ENCODE measurements at places on chromosomes 7 and 10.

DNA sequence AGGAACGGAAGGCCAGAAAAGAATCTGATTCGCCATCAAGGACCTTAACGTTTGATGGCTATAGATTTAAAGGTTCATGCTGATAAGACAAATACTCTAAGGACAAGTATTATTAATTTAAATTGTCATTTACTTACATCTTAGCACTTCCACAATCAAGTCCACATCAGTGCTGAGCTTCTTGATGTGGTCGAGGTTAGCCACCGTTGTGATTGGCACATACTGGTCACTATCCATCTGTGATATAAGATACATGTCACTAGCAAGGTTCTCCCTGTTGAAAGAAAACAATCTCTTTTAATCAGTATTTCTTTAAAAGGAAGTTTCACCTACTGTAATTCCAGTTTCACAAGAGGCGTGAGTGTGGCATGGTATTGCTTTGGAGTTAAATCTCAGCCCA, 88.7 kb downstream of the LARP4B start:
- no peak for DNase-seq

DNA sequence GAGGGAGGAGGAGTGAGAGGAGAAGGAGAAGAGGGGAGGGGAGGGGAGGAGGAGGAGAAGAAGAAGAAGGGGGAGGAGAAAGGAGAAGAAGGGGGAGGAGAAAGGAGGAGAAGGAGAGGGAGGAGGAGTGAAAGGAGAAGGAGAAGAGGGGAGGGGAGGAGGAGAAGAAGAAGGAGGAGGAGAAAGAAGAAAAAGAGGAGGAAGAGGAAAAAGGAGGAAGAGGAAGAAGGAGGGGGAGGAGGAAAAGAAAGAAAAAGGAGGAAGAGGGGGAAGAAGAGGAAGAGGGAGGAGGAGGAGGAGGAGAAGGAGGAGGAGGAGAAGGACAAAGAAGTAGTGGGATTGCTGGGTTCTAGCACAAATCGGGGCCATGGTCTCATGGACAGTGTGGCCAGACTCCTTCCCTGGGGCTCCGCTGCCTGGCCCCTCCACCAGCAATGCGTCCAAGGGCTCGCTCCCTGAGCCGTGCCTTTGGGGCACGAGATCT, 4.2 kb upstream of the MAFK start:
- no peak for DNase-seq

DNA sequence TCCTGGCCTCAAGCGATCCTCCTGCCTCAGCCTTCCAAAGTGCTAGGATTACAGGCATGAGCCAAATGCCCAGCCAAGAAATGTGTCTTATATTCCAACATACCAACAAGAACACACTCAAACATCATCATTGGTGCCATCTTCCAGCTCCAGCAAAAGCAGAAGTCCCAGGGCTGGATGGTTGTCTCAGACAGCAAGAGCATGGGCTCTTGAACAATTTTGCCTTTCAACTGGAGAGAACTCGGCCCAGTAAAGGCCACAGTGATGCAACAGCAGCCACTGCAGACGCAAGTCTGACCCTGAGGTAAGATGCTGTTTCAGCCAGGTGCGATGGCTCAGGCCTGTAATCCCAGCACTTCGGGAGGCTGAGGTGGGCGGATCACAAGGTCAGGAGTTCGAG, 52.8 kb upstream of the NFE2L3 start:
- DNase-seq: no peak

GRCh38 chr10:23994459-23995046, 214.4 kb upstream of the KIAA1217 start:
- DNase-seq: no peak

DNA sequence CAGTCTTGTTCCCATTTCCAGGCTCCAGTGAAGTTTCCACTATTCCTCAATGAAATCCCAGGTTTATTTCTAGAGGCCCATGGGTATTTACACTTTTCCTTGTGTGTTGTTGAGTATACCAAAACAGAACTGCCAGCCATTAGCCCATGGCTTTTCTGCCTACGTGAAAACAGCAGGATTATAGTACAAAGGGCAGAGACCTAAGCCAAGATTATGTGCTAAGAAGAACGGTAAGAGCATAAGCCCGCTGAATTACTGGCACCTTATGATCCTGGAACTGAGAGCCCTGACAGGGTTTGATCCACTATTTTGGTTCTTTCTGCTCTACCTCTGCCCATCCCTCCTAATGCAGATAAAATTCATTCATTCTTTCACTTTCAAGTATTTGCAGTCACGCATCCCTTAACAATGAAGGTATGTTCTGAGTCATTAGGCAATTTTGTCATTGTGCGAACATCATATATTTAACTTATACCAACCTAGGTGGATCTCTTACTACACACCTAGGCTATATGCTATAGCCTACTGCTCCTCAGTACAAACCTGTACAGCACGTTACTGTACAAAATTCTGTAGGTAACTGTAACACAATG, 16.0 kb downstream of the SEMA3C start:
- no peak for DNase-seq

DNA sequence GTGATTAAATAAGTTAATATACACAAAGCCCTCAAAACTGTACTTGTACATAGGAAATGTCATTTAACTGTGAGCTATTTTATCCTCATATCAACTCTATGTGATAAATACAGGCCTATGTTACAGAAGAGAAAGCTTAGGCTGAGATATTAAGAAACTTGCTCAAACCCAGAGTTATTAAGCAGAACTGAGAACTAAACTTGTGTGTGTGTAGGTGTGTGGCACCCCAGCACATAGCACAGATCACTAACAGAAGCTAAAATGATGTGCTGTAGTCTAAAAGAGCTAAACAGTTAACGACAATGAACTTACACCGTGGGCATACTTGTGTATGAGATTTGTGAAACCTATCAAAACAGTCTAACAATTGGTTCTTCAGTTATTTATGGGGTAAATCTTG, 34.5 kb downstream of the MTPN start:
- DNase-seq: no peak

DNA sequence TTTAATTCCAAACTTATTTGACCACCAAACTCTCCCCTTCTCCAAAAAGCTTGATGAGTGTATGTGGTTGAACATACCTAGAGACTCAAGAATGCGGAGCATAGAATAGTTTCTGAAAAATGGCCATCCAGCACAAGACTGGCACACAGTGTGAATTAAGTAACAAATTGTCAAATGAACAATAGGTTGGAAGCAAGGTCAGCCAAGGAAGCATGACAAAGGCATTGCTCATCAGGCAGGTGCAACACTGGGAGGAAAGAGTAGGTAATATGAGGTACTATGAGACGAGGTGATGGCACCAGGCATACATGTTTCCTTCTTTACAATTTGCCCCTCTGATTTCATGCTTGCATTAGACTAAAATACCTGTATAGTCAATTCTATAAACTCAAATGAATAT, 73.7 kb downstream of the DKK1 start:
- no peak for DNase-seq

- DNase-seq: no peak
Observed at GRCh38 chr7:99027841-99028240, 116.1 kb downstream of the SMURF1 start.

DNA sequence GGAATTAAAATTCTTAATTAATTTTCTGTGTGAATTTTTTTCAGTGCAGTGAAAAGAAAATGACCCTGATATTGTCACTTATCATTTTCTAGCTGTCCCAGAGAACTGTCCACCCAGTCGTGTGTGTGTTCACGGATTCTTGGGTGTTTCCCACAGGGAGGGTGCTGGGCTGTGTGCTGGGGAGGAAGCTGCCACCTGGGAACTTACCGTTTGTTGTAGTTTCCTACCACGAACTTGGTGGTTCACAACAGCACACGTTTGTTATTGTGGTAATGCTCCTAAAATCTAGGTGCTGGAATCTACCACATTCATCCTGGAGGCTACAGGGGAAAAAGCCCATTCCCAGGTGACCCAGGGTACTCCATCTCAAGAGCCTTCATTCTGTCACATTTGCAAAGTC, 276.1 kb downstream of the GLRX3 start:
- no peak for DNase-seq

GRCh38 chr10:108709927-108710722, 1213.2 kb downstream of the XPNPEP1 start:
- DNase-seq: no peak

DNA sequence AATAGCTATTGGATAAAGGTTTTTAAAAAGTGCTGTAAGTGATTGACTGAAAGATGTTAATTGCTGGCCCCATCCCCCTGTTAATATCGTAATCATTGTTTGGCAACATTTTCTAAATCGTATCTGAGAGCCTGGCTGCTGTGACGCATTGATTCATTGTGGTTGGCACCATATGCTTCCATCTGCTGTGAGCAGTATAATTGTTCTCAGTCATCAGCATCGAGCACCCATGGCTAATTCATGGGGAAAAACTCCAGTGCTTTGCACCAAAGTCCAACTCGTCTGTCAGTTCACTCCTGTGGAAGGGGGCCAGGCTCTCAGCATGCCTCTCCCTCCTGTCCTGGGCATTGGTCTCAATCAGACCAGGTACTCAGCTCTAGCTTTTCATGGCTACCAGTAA, 205.2 kb downstream of the STK31 start:
- DNase-seq: no peak

DNA sequence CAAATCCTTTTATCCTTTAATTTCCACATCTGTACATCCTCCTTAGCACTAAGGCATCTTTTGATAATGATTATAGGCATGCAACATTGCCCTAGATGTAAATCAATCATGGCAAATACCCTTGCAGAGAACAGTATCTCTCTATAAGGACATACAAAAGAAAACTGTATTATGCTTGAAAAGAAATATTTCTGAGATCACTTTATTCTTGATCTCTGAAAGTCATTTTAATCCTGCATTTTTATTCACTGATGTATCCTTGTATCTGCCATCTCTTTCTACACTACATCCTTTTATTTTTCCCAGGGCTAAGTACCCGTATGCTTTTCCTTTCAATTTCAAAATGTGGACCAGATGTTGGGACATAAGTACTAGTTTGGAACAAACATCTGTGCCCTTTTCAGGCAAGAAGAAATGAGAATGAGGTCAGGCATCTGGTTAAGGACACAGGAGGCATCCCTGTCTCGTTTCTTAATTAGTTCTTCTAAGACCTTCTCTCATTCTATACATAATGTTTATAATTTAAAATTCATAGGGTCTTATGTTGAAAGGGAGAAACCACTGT, 338.6 kb downstream of the CNTNAP2 start:
- DNase-seq: no peak

GRCh38 chr10:22564060-22564459, 150.3 kb downstream of the PIP4K2A start:
- DNase-seq: no peak

DNA sequence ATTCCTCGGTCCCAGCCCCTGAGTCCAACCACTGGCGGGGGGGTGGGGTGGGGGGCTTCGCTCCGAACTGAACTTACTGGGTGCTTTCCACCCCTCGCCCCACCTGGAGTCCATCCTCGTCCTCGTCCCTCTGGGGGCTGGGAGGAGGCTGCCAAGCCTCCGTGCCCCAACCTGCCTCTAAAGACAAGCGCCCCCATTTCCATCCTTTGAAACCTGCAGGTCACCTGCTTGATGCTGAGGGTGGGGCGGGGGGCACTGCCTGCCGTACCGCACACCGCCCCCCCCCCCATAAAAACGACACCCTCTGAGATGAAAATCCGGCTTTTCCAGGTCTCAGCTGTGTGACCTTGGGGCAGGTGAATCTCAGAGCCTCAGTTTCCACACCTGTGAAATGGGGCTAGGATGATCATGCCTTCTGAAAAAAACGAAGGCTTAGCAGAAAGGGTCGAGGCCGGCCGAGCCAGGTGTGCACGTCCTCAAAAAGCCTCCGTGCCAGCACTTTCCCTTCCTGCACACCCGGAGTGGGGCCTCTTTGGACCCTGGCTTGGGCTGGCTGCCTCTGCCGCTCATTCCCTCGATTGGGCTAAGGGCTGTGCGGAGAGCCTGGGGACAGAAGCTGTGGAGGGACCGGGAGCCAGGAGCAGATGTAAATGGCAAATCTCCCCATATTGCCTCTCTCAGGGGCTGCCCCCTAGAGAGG, 967 bp downstream of the ELFN1 start:
- no peak for DNase-seq

DNA sequence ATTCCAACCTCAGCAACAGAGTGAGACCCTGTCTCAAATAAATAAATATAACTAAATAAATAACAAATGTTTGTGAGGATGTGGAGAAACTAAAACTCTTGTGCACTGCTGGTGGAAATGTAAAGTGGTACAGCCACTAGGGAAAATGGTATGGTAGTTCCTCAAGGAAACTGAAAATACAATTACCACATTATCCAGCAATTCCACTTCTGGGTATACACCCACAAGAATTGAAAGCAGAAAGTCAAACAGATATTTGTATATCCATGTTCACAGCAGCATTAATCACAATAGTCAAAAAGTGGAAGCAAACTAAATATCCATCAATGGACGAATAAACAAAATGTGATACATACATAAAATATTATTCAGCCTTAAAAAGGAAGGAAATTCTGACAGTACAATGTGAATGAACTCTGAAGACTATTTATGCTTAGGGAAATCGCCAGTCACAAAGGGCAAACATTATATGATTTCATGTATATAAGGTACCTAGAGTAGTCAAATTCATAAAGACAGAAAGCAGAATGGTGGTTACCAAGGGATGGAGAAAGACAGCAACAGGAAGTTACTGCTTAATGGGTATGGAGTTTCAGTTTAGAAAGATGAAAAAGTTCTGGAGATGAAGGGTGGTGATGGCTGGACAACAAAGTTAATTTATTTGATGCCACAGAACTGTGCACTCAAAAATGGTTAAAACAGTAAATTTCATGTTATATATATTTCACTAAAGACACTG, 9.8 kb downstream of the ARHGAP12 start:
- DNase-seq: no peak

DNA sequence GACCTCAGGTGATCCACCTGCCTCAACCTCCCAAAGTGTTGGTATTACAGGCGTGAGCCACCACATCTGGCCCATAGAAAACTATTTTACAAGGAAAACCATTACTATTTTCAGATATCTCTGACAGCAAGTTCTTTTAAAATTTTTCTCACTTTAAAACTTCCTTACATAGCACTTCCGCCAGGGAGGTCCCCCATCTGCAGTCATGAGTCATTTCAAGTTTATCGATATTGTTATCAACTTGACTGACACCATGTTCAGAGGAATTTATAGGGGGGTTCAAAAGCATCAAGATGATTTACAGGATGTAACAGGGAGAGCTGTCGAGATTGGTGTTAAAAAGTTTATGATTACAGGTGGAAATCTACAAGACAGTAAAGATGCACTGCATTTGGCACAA, 88.8 kb downstream of the NRBF2 start:
- no peak for DNase-seq

DNA sequence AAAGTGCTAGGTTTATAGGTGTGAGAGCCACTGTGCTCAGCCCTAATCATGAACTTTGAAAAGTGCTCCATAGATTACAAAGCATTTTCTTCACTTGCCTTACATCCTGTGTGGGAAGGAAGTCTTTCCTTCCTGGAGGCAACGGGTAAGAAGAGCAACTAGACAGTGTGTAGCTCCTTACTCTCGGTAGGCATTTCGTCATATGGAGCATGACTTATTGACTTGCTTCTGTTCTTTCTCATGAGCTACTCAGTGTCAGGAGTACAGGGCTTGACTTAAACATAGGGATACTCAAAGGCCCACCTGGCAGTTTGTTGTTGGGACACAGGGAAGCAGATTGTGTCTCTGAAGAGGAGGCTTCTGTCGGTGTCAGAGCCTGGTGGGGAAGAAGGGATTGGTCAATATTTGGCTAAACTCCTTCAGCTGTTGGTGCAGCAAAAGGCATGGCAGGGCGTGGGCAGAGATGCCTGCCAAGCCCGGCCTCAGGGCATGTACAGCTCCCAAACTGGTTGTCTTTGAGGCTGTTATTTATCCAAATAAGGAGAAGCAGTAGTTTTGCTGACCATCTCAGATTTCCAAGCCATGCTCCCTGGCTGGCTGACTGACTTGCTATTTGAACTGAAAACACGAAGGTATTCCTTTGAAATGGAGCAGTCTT, 248.9 kb downstream of the KIAA1217 start:
- DNase-seq: no peak
